HCEC 1CT (cell line): ENCODE measurements at places on chromosomes 4 and X.

DNA sequence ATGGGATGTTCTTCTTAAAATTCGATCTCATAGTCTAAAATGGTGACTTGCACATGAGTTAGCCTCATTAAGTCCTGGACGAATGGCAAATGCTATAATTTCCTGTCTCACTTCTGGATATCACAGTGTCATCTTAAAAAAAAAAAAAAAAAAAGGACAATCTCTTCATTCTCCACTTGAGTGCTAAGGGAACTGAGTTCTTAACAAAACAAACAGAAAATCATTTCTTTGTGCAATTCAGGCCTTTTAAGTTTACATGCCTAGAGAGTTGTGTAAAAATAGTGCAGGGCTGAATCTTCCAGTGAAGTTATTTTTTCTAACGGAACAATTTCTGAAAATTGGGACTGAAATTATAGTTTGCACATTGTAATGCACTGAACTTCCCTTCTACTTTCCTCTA, 122.8 kb upstream of the FAT1 start:
- DNase-seq: no peak

- no peak for DNase-seq
Measured at GRCh38 chr4:141352331-141352730, 131.6 kb downstream of the ZNF330 start.

DNA sequence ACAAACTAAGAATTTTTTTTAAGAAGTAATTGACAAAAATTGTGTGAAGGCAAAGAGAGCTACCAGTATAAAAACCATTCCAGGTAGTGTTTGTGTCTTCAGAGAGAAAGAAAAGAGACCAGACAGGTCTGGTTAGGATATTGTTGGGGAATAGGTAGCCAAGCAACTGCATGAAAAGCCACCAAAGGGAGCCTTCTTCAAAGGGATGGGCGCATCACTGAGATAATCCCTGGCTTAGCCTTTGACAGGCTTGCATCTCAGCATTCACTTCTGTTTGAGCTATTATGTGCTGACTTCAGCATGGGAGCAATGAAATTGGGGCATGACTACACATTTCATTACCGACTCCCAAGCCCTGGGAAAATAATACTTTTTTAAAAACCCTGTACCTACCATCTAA, 496.6 kb downstream of the IL1RAPL1 start:
- DNase-seq: no peak

DNA sequence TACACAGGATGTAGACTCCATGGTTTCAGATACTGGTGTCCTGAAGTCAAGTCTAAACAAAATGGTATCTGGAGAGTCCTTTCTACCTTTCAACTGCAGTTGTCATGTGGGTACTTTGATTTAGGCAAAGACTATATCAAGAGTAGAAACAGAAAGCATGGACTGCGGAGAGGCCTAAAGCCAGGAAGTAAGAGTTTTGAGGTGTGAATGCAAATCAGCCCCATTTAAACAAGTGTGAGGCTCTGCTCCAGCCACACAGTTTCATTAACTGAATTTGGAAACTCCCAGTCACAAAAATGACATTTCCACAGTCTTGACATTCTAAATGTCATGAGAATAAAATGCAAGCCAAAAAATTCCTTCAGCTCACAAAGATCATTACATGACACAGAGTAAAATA, 87.2 kb upstream of the MCF2 start:
- DNase-seq: no peak

DNA sequence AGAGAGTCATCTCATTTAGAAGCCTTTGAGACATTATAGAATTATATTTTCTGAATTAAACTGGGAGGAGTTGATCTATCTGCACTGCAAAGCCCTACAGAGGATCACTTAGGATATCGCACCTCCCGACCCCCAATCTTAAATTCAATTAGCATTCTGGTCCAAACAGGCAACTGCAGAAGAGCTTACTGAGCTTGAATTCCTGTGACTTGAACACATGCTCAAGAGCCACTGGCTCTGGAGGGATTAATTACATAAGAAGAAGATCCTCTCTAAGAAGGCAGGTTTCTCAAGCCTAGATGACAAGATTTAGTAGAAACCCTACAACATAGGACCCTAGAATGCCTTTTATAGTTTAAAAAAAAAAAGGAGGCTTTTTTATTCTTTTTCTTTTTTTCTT, 548.9 kb downstream of the ARAP2 start:
- no peak for DNase-seq

DNA sequence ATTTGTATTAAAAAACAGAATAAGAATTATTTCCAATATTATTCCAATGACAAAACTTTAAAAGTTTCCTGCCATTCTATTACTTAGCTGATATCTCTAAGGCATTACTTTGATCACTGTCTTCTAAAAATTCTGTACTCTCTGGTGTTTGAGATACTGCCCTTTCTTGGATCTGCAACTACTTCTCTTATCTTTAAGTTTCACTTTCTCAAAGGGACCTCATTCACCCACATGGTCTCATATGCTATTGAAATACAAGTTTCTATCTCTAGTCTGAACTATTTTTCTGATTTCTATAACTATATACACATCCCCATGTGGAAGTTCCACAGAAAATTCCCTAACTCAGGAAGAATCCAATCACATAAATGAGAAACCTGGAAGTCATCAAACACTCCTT, 22.2 kb downstream of the TMPRSS11E start:
- no peak for DNase-seq

DNA sequence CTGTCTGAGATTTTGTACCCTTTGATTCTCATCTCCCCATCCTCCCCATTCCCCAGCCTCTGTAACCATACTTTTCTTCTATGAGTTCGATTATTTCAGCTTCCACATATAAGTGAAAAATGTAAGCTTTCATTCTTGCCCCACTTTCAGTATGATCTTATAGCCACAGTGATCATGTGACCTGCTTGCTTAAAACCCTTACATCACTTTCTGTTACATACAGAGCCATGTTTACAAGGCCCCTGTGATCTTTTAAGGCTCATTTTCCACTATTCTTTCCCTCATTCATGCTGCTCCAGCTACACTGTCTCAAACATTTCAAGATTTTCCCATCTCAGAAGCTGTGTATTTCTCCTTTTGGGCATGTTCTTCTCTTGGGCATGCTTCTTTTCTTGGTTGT, 147.7 kb downstream of the DCK start:
- DNase-seq: no peak

DNA sequence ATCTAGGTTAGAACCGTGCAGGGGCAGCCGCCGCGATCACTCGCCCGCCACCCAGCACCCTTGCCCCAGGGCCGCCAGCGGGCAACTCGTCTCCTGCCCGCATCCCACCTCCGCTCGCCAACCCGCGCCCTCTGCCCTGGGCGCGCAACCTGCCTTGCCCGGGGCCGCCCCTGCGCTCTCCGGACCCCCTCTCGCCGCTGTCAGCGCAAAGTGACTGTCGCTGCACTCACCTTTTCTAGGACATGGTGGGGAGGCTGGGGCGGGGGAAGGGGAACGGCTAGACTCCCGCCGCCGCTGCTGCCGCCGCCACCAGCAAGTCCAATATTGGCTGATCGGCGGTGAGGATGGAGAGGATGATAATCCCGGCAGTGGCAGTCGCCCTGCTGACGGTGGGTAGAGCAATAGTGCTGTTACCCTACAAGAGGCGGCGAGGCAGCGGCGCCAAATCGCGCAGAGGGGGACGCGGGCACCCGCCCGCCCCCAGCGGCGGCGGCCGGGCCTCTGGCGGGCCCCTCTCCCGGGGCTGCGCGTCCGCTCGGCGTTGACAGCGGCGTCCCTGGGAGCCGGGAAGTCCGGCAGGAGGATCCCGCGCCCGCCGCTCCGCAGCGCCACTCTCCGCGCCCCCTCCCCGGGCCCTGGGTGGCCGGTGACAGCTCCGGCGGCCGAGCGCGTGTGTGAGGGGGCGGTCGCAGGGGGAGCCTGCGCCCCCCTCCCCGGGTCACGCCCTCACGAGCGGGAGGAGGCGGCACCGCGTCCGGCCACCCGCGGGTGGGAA, 2.3 kb upstream of the NR3C2 start:
- no peak for DNase-seq

DNA sequence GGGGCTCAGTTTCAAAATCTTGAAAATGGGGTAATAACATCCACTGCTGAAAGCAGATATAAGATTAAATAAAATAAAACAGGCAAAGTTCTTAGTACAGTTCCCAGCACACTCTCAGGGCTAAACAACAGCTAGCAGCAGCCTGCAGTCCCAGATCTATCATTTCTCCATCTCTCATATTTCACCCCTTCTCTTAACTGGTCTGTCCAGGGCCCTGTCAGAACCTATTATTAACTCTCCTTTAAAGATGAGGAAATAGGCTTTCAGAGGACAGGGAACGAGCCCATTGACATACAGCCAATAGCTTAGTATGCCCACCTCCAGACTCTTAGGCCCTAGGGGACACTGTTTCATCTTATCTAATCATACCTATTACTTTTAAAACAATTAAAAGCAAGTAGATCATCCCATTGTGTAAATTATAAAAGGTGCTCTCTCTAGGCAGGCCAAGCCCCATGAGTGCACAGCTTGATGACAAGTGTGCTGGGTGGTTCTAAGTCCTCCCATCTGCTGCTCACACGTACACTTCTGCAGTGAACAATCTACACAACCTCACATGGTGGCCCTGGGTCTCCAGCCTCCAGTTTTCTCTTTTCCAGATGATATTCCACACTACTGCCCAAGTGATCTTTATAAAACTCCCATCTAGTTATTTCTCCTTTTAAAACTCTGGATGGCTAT, 119.0 kb downstream of the APBB2 start:
- no peak for DNase-seq

- DNase-seq: no peak
Measured at GRCh38 chr4:187732524-187732923, 263.0 kb upstream of the ZFP42 start.

DNA sequence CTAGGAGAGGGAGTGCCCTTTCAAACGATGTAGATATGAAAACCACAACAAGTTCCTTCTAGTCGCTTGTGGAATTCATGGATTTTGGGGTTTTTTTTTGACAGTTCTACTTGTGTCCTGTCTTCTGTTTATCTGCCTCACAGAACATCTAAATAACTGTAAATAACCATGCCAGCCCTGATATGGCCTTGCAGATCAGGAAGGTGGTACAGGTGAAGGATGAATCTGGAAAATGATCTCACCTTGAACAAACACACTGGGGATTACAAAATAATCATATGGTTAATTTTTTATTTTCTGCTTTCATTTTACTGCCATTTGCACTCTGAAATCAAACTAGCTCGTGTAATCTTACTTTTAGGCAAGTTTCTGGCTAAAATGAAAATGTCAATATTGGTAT, 37.2 kb downstream of the GPR82 start:
- no peak for DNase-seq

GRCh38 chr4:185309770-185310169, 86.0 kb downstream of the LRP2BP start:
- DNase-seq: no peak

GRCh38 chr4:104879367-104879766, 267.3 kb upstream of the TET2 start:
- no peak for DNase-seq

GRCh38 chrX:30373479-30373878, 64.3 kb upstream of the NR0B1 start:
- no peak for DNase-seq

- no peak for DNase-seq
Measured at GRCh38 chr4:169491211-169491610, 121.2 kb downstream of the NEK1 start.

- no peak for DNase-seq
Measured at GRCh38 chr4:128060121-128060698, 902 bp upstream of the LARP1B start.

- DNase-seq: peak; percentile 20
Measured at GRCh38 chr4:124948976-124949597, 236.6 kb upstream of the ANKRD50 start.

- no peak for DNase-seq
Measured at GRCh38 chrX:11764602-11765067, 6.6 kb downstream of the MSL3 start.

DNA sequence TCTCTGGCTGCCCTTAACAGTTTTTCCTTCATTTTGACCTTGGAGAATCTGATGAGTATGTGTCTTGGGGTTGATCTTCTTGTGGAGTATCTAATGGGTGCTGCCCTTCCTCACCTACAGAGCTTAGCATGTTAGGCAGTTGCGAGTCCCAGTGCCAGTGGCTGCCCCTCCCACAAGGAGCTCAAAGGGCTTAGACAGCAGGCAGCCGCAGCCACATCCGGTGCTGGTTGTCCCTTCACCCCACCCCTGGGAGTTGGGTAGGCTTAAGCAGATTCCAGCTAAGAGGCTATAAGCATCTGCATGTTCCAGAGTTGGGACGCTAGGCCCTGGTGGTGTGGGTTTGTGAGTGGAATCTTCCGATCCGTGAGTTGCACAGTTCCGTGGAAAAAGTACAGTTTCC, 322.1 kb upstream of the ARX start:
- DNase-seq: no peak

DNA sequence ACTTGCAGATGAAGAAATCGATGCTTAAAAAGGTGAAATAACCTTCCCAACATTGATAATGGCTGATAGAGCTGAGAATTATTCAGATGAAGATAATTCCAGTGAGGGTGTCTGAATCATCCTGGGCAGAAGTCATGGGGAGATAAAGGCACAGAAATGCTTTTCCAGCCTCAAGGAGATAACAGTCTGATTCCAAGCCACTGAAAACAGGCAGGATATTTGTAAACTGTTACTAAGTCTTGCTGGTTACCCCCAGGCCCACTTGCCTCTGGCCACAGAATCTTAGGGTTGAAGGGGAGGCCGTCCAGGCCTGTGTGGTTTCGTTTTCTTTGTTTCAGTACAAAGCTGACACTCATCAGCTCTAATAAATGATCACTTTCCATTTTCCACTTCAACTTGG, 158.5 kb downstream of the SH3KBP1 start:
- DNase-seq: no peak

GRCh38 chr4:82524570-82525152, 37.1 kb downstream of the TMEM150C start:
- no peak for DNase-seq

- no peak for DNase-seq
Measured at GRCh38 chrX:96688789-96689188, 4.1 kb downstream of the DIAPH2 start.

DNA sequence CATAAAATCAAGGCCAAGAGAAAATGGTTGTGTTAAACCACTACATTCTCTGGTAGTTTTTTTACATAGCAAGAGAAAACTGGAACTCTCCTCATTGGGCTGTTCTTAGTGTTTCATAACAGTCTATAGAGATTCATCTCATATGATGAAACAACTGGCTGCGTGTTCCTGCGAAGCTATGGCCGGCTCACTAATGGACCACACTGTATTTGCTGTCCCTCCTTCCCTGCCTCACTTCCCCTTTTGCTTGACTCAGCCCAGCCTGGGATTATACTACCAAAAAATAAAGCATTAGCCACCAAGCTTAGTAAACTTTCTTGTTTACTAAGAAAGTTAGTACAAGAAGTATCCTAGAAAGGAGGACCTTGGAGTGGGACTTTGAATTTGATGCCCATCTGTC, 31.6 kb upstream of the LSM6 start:
- no peak for DNase-seq

DNA sequence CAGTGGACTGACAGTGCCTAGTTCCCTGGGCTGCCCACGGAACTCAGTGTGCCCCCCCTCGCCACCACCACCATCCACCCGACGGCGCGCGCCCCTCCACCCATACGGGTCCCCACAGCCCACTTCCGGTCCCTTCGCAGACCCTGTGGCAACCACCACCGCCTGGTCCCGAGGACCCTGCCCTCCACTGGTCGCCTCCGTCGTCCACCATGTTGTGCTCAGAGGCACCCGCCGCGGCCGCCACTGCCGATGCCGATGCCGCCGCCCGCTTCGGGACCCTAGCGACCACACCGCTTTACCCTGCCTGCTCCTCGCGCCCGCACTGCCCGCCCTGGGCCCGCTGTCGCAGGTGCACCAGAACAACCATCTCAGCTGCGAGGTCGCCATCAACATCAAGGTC, 66.5 kb upstream of the LANCL3 start:
- no peak for DNase-seq
